Left cardiac atrium (tissue), 4 donors: ENCODE measurements at places on chromosomes 12 and 14. TPM values are rescaled to one million over a fixed set of nuclear protein-coding genes. Genes with fewer than 3 reads are reported as not detected.

GRCh38 chr12:10190558-10191388 lies 11.9 kb downstream of the TMEM52B start:
- peak; percentile 48 for DNase-seq

- no peak for DNase-seq
Observed at GRCh38 chr12:66503746-66504145, 175.1 kb downstream of the GRIP1 start.

DNA sequence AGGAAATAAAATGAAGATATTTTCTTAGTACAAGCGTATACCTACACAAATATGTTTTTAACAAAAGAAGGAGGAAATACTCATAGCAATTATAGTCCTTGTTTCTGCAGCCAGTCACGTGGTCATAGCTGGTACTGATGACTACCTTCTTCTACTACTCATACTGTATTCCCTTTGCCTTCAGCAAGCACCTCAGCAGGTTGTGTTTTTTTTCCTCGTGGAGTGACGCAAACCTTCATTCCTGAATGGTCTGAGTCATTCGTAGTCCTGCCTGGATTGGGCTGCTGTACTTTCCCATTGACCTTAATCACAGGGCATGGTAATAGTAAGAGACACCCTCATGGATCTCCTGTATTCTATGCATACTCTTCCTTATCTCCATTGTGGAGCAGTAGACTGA lies 25.7 kb upstream of the SLC16A7 start:
- no peak for DNase-seq

DNA sequence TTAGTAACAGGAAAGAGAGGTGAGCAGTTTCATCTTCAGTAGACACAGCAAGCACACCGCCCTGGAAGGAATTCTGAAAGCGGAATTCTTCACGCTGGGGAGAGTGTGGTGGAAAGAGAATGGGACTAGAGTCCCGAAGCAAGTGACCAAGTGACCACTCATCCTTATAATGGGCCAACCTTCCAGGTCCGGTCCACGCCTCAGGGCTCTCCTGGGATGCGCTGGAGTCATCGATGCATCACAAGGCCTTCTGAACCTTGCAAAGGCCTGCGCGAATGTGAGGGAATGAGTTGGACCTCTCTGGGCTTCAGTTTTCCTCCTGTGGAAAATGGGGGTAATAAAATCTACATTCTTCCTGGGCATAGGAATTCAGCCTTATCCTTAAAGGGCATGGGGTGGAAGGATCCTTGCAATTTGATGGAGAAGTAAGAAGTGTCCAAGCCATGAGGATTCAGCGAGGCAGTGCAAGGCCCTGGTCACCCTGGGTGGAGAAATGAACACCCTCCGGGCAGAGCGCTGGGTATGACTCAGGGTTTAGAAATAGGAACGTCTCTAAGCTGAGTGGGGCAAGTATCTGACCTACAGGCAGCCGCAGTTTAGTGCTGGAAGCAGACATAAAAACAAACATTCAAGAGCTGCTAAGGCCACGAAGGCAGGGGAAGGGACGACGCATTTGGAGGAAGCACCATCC lies 97.7 kb downstream of the SETD3 start:
- no peak for DNase-seq

DNA sequence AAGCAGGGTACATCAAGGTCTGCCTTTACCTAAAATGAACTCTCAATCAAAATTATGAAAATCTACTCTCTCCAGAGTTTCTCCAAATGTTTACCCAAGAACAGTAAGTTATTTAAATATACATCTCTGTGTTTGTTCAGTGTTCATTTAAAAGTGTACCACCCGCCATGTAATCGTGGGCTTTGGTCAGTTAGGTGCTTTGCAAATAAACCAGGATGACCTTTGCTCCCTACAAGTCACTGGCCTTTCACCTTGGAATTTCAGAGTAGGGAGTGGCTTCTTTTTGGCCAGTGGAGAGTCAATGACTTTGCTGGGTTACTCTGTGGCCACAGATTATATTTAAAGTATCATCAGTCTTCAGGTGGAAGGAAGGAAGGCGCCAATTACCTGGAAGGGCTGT lies 74.6 kb upstream of the PTPRB start:
- no peak for DNase-seq

- no peak for DNase-seq
Observed at GRCh38 chr12:58097741-58098140, 156.4 kb downstream of the ATP23 start.

Gene TAS2R30
- 0.97 TPM for total RNA-seq

DNA sequence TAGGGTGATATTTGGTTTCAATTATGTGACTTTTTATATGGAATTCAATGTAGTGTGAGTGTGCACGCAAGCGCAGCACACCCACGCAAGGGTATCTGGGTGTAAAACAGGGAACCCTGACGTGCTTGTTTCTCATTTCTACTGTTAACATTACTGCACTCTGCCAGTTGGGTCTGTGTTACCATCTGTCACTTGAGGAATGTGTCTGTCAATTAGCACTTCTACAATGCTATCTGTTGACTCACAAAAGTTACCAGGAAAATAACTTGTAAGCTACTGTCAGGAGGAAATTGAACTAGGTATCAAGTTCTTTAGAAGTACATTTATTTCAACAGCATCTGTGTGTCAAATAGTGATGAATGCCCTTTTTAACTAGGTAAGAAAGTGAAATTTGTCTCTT lies 695.5 kb upstream of the LRFN5 start:
- DNase-seq: no peak

GRCh38 chr12:7638064-7638759 lies 27.5 kb downstream of the APOBEC1 start:
- no peak for DNase-seq

DNA sequence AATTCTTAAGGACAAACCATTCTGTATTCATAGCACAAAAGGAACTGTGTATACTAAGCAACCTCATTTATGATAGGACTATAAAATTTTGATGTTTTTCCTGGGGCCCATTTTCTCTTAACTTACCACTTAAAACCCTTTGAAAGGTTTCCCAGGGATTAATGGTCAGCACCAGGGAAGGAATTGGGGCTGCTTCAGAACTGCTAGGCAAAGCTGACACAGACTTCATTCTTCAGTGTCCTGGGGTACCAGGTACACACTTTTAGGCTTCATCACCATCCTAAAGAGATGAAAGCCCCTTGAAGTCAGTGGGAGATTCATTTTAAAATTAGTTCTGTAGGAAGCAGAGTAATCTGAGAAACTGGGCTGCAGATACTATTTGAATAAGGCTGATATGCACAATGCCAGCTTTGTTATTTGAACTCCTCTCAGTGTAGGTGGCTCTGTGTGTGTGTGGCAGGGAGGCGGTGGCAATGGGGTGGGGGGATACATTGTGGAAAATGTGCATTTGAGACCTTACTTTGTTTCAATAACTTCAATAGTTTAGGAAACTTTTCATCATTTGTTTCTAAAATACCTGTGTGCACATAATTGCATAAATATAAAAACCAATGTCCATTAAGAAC lies 329.3 kb upstream of the DCN start:
- no peak for DNase-seq

DNA sequence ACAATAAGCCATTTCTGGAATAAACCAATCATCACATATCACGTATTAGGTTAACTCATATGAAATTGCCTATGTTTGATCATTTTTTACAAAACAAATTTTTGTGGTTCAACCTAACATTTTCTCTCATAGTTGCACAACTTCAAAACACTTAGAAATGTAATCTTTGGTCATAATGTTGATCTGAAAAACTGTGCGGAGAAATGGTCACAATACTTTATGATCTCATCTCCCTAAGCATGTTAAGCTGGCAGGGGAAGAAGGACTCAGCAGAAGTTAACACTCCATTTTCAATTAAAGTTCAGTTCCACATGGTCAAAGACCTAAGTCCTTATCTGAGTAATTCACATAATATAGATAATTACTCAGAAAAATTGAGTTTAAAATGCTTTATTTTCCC lies 194.8 kb downstream of the CAPZA3 start:
- DNase-seq: no peak

- no peak for DNase-seq
Observed at GRCh38 chr12:90335566-90335965, 619.4 kb downstream of the CCER1 start.

Gene SMCO2
- not detected for total RNA-seq

DNA sequence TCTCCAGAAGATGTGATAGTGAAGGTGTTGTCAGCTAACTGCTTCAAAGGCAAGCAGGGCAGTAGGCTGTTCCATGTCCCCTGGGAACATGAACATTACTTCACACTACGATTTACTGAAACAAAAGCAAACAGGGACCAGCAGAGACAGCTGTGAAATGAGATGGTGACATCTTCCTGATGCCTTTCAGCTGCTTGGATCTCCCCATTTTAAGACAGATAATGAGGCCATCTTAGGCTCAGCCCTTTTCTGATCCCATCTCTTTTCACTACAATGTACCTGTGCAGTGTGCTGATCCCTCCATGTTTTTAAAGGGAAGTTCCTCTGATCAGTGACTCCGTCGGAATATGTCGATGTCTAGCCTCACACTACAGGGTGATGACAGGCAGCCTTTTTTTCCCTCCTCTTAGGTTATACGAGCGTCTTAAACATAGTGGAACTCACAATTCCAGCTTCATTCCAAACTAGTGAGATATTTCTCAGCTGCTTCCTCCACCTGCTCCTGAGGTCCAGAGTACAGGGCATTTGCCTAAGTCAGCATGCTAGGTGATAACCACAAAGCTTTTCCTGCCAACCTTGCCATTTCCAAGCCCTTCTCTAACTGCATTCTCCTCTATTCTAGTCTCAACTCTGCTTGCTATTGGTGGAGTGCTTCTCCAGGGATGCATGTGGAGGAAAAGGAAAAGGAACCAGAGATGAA lies 87.6 kb upstream of the EGLN3 start:
- DNase-seq: no peak

Gene CRY1
- total RNA-seq: 9.5 TPM

DNA sequence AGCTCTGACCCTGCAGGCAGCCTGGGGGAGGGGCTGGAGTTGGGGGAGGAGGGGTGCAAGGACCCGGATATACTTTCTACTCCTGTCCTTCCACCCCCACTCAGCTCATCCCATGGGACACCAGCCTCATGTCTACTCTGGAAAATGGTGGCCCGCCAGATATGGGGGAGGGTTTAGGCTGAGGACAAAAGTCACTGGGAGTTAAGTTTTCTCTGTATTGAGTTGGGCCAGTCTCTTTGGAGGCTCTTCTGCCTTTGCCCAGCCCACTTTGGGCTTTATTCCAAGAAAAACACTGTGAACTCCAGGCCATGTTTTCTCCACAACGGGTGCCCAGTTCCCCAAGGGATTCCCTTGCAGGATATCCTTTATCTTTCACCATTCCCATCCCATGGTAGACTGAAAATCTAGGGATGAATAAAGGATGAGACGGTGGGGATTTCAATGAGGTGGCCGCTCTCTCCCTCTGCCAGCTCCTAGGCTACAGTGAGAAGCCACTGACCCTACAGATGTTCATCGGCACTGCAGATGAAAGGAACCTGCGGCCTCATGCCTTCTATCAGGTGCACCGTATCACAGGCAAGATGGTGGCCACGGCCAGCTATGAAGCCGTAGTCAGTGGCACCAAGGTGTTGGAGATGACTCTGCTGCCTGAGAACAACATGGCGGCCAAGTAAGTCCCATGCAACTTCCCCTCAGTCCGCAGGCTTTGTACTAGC lies 4.9 kb downstream of the NFATC4 start:
- DNase-seq: peak; percentile 59

Gene SRRM4
- 0.13 TPM for total RNA-seq

Gene IKZF4
- total RNA-seq: 6.2 TPM

Gene TTC9
- 3.6 TPM for total RNA-seq

DNA sequence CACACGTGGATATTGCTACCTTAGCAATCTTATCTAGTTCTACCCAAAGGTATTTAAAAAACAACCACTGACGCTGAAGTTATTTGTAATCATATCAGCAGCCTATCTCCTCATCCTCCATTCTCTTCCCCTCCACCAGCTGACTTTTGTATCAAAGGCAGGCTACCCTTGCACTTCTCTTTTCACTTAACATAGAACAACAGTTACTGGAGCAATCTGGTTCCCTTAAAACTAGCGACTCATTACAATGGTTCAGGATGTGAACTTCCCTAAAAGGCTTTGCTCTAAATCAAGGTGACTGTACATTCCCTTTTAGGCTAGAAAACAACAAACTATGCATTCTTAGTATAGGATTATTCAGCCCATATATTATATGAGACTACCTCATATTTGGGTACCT lies 404.7 kb downstream of the APAF1 start:
- DNase-seq: no peak

GRCh38 chr12:91964501-91964900 lies 181.1 kb downstream of the BTG1 start:
- DNase-seq: no peak

Gene ESPL1
- total RNA-seq: 1.3 TPM

DNA sequence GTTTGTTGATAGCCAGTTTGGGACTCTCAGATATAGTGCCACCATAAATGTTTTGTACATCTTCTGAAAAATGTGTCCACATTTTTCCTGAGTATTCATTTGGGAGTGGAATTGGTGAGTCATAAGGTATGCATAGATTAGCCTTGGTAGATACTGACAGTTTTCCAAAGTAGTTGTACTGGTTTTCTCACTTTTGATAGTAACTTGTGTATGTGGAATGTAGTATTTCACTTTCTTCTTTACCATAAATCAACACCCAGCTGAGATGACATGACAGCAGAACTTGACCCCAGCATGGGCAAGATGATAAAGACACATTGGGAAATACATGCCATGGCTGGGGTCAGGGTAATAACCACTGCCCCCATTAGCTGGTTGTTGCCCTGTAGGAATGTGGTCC lies 5.4 kb downstream of the FBXW8 start:
- DNase-seq: no peak

- no peak for DNase-seq
Observed at GRCh38 chr14:22542360-22542759, 46.7 kb downstream of the DAD1 start.

GRCh38 chr12:45232756-45233372 lies 17.0 kb downstream of the ANO6 start:
- peak; percentile 54 for DNase-seq

Gene CABP1
- 4.6 TPM for total RNA-seq

DNA sequence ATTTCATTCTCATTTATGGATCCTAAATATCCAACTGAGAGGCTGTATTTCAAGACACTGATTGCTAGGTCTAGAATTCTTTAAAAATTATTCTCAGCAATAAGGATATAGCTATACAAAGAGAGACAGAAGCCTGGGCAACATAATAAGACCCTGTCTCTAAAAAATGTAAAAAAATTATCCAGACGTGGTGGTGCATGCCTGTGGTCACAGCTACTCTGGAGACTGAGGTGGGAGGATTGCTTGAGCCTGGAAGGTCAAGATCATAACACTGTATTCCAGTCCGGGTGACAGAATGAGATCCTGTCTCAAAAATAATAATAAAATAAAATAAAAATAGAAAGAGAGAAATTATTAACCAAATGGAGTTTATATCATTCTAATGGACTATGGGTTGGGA lies 20.6 kb upstream of the ARID2 start:
- no peak for DNase-seq

Gene ARF3
- total RNA-seq: 90.5 TPM

DNA sequence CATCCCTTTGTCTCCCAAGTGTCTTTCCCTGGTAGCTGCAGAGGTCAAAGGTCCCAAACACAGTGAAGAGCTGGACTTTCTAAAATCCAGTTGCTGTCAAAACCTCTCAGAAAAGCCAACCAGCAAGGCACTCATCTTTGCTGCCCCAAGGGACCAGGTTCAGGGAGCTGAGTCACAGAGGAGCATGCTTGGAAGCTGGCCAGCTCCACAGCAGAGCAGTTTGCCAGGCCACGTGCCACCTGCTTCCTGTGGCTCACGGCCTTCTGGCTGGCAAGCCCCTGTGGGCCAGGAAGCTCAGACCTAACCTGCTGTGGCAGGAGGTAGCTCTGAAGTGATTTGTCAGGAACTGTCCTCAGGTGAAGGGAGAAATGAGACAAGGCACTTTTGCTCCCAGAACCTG lies 3.6 kb downstream of the ISCU start:
- peak; percentile 66 for DNase-seq

Gene PLBD1
- 30.9 TPM for total RNA-seq

- DNase-seq: no peak
Observed at GRCh38 chr14:94153750-94154342, 20.3 kb upstream of the PPP4R4 start.
